ENCODE measurements at places on chromosomes 2 and 18. TPM values are rescaled to one million over a fixed set of nuclear protein-coding genes. Genes with fewer than 3 reads are reported as not detected.

DNA sequence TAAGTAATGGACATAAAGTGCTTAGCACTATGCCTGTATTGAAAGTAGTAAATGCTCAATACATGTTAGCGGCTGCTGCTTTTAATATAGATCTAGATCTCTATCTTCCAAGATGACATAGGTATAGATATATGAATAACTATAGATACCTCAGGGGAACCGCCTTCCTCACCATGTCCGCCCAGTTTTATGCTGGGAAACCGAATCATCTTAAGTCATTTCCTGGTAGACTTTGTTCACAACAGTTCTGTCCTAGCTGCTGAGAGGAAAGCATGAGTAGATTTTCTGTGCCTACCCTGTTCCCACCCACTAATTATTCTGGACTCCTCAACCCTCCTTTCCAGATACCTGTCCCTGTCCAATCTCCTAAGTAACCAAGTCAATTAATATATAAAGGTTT, 21.6 kb upstream of the ITM2C start:
- no peaks in the 10 kb centered on the region for H3K27me3 ChIP-seq
- no peak for DNase-seq
- no peak overlapping the region for H3K4me3 ChIP-seq

The GPR55 gene
- not detected for total RNA-seq

- no peak overlapping the region for H3K27ac ChIP-seq
- no peak for DNase-seq
- no peaks in the 10 kb centered on the region for H3K4me1 ChIP-seq
- H3K27me3 ChIP-seq: no peaks in the 10 kb centered on the region
- H3K4me3 ChIP-seq: no peak overlapping the region
Observed at GRCh38 chr2:10369269-10370255, 66.9 kb downstream of the HPCAL1 start.

GRCh38 chr2:105780606-105781005, 35.9 kb downstream of the NCK2 start:
- no peak overlapping the region for H3K27ac ChIP-seq
- no peak for DNase-seq
- H3K4me1 ChIP-seq: peaks cover 32% of the 10 kb centered on the region
- no peak overlapping the region for H3K4me3 ChIP-seq
- H3K27me3 ChIP-seq: no peaks in the 10 kb centered on the region

- H3K27ac ChIP-seq: no peak overlapping the region
- DNase-seq: peak; percentile 70
- no peak overlapping the region for H3K4me3 ChIP-seq
- H3K4me1 ChIP-seq: no peaks in the 10 kb centered on the region
- H3K27me3 ChIP-seq: no peaks in the 10 kb centered on the region
Observed at GRCh38 chr2:230949966-230950873, 25.2 kb upstream of the GPR55 start.

The CHST9 gene
- total RNA-seq: 0.39 TPM

DNA sequence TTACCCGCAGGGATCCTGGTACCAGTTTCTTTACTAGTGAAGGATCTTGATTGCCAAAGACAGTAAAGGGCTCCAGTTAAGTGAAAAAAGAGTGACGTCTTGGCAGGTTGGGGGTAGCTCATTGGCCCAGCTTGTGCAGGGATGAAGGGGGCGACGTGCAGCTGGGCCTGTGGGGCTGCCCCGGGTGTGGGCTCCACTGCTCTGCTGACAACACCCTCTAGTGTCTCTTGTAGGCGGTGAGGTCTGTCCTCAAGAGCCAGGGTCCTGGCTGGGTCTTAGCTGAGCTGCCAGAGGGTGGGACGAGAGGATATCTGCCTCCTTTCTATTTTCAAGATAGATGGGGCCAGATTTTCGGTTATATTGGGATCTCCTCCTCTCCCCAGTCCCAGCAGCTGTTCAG, 6.1 kb downstream of the ARHGEF4 start:
- no peak overlapping the region for H3K4me3 ChIP-seq
- H3K4me1 ChIP-seq: no peaks in the 10 kb centered on the region
- DNase-seq: no peak
- H3K27ac ChIP-seq: no peak overlapping the region

GRCh38 chr18:36298126-36298741, 721 bp downstream of the FHOD3 start:
- no peak overlapping the region for H3K27ac ChIP-seq
- peaks cover 24% of the 10 kb centered on the region for H3K4me1 ChIP-seq
- peak overlapping the region; percentile 72 for H3K4me3 ChIP-seq
- no peaks in the 10 kb centered on the region for H3K36me3 ChIP-seq

DNA sequence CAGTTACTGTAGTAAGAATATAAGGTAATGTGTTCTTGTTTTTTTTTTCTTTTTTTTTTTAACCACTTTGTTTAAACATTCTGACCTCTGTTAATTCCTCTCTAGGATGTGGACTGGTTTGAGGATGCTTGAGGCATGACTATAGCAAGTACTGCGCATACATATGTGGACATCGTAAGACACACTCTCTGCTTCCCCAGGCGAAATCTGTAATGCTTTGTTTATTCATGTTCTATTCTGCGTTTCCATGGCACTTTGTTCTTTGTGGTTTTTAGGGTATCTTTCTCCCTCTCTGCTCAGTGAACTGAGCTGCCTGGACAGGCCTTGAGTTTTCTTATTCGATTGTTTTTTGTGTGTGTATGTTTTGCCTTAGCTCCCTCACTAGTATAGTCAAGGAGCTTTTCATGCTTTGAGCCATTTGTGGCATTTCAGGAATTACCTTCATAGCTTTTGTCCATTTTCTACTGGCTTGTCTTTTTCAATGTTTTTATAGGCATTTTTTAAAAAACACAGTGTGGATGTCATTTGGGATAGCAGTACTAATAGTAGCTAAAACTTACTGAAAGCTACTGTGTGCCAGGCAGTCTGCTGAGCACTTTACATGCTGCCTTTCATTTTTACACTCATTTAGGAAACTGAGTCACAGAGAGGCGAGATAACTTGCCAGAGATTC, 1.9 kb upstream of the SH3BP4 start:
- H3K4me3 ChIP-seq: no peak overlapping the region
- DNase-seq: no peak
- no peak overlapping the region for H3K27ac ChIP-seq
- H3K4me1 ChIP-seq: peaks cover 32% of the 10 kb centered on the region
- H3K36me3 ChIP-seq: no peaks in the 10 kb centered on the region

The NRP2 gene
- 3.4 TPM for total RNA-seq

DNA sequence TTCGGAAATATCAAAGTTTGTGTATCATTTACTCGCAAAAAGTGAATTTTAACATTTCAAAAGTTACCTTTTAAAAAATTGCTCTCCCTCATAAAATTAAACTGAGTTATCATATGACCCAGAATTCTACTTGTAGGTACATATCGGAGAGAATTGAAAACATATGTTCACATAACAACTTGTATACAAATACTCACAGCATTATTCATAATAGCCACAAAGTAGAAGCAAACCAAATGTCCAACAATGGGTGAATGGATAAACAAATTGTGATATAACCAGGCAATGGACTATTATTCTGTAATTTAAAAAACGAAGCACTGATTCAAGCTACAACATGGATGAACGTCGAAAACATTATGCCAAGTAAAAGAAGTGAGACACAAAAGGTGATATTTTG, 412.0 kb upstream of the TCF4 start:
- no peak overlapping the region for H3K4me3 ChIP-seq
- H3K27ac ChIP-seq: no peak overlapping the region
- DNase-seq: no peak

The CTAGE1 gene
- not detected for total RNA-seq

- H3K36me3 ChIP-seq: no peaks in the 10 kb centered on the region
- peaks cover under 1% of the 10 kb centered on the region for H3K27me3 ChIP-seq
- H3K4me3 ChIP-seq: no peak overlapping the region
- H3K27ac ChIP-seq: no peak overlapping the region
- DNase-seq: no peak
Observed at GRCh38 chr2:121897335-121897970, 142.0 kb downstream of the TSN start.

- no peak overlapping the region for H3K4me3 ChIP-seq
- peaks cover 12% of the 10 kb centered on the region for H3K27me3 ChIP-seq
- H3K36me3 ChIP-seq: no peaks in the 10 kb centered on the region
- no peak for DNase-seq
Observed at GRCh38 chr18:52334896-52335295, 5.1 kb upstream of the DCC start.

The ABCB11 gene
- 0.29 TPM for total RNA-seq

- no peaks in the 10 kb centered on the region for H3K36me3 ChIP-seq
- H3K27me3 ChIP-seq: no peaks in the 10 kb centered on the region
- no peak overlapping the region for H3K4me3 ChIP-seq
- no peaks in the 10 kb centered on the region for H3K4me1 ChIP-seq
- H3K27ac ChIP-seq: no peak overlapping the region
- DNase-seq: no peak
Observed at GRCh38 chr2:238710032-238710735, 137.7 kb upstream of the TWIST2 start.

The NPHP1 gene
- total RNA-seq: 6.5 TPM

DNA sequence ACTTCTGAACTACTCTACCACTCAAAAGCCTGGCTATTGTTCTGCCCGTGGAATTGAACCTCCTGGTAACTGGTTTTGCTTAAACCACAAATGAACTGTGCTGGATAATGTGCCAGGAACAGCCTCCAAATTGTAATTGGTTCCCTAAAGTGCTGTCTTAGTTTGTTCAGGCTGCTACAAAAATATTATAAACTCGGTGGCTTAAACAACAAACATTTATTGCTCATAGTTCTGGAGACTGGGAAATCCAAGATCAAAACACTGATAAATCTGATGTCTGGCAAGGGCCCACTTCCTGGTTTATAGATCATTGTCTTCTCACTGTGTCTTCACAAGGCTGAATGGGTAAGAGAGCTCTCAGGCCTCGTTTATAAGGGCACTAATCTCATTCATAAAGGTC, 149.2 kb upstream of the NCKAP5 start:
- H3K4me3 ChIP-seq: no peak overlapping the region
- H3K4me1 ChIP-seq: peaks cover 19% of the 10 kb centered on the region
- no peaks in the 10 kb centered on the region for H3K36me3 ChIP-seq

The EFR3B gene
- 1.4 TPM for total RNA-seq

DNA sequence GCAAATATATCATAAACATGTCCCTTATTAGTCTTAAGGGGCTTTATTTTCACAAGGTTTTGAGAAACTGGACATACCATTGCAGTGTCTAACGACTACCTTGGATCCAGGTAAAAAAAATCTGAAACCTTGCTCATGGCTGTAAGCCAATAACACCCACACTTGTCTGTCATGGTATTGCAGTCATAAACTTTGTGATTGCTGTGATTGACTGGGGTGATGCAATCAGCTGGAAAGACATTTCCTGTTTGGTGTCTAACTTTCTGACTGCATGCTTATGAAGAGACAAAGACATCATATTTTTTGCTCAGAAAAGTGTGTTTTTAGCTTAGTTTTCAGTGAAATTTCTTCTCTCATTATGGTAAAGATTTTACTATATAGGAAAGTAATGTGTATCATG, 635.0 kb downstream of the TSN start:
- H3K27ac ChIP-seq: no peak overlapping the region
- H3K4me3 ChIP-seq: no peak overlapping the region
- DNase-seq: no peak
- no peaks in the 10 kb centered on the region for H3K36me3 ChIP-seq

The TTC32 gene
- 10.8 TPM for total RNA-seq

- H3K36me3 ChIP-seq: peaks cover 4% of the 10 kb centered on the region
- H3K4me1 ChIP-seq: no peaks in the 10 kb centered on the region
- H3K27me3 ChIP-seq: no peaks in the 10 kb centered on the region
- H3K4me3 ChIP-seq: no peak overlapping the region
- no peak for DNase-seq
Observed at GRCh38 chr2:134276381-134277172, 22.7 kb downstream of the MGAT5 start.

The RNF144A gene
- total RNA-seq: 20.4 TPM

GRCh38 chr18:51006061-51006818, 23.8 kb upstream of the SMAD4 start:
- H3K4me1 ChIP-seq: no peaks in the 10 kb centered on the region
- H3K27me3 ChIP-seq: no peaks in the 10 kb centered on the region
- H3K4me3 ChIP-seq: no peak overlapping the region
- H3K36me3 ChIP-seq: no peaks in the 10 kb centered on the region
- no peak overlapping the region for H3K27ac ChIP-seq

DNA sequence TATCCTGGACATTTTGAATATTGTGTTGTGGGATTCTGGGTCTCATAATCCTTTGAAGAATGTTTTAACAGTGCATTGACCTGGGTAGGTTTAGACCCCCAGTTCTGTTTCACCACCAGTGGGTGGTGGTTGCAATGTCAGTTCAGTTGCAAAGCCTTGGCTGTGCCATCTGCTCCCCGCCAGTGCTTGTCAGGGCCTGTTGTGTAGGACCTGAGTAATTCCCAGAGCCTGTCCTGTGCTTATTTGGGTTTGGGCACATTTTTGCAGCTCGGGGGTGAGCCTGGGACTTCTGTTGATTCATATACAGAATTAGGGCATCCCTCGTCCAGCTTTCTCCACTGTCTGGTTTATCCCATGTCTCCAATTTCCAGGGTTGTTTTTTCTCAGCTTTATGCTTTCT, 24.8 kb downstream of the ATP9B start:
- H3K4me3 ChIP-seq: no peak overlapping the region
- DNase-seq: no peak
- no peak overlapping the region for H3K27ac ChIP-seq
- peaks cover 13% of the 10 kb centered on the region for H3K4me1 ChIP-seq

DNA sequence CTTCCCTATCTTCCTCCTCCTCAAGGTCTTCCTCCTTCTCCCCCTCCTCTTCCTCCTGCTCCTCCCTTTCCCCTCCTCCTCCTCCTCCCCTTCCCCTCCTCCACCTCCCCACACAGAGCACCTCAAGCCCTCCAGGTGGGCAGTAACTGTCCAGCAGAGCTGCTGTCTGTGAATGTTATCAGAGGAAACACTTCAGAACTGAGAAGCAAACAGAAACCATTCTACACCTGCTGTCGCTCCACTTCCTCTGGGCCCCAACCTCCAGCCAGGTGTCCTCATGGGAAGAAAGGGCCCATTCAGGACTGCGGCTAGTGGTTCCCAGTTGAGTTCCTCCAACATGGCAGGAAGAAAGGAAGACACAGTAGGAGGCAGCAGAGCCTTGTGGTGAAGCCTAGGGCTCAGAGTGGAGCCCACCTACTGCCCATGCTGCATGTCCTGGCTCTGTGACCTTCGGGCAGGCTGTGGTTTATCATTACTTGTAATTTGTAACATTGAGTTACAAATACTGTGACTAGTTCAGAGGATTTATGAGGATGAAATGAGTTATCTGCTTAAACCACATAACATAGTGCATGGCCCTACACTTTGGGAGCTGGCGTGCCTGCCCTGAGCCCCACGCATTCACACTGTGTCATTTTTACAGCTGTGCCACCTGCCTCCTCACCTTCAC, 165.9 kb upstream of the ID2 start:
- H3K36me3 ChIP-seq: no peaks in the 10 kb centered on the region
- DNase-seq: no peak
- H3K4me3 ChIP-seq: no peak overlapping the region
- H3K4me1 ChIP-seq: peaks cover 4% of the 10 kb centered on the region
- H3K27ac ChIP-seq: no peak overlapping the region
- no peaks in the 10 kb centered on the region for H3K27me3 ChIP-seq

The CPSF3 gene
- 32.2 TPM for total RNA-seq

GRCh38 chr2:139600166-139600565, 820.0 kb upstream of the NXPH2 start:
- H3K27me3 ChIP-seq: no peaks in the 10 kb centered on the region
- H3K36me3 ChIP-seq: no peaks in the 10 kb centered on the region
- no peak overlapping the region for H3K27ac ChIP-seq
- no peak overlapping the region for H3K4me3 ChIP-seq

The ALPI gene
- not detected for total RNA-seq
